Mucosa of descending colon (tissue), 3 donors: ENCODE measurements at places on chromosomes 11 and 22.

DNA sequence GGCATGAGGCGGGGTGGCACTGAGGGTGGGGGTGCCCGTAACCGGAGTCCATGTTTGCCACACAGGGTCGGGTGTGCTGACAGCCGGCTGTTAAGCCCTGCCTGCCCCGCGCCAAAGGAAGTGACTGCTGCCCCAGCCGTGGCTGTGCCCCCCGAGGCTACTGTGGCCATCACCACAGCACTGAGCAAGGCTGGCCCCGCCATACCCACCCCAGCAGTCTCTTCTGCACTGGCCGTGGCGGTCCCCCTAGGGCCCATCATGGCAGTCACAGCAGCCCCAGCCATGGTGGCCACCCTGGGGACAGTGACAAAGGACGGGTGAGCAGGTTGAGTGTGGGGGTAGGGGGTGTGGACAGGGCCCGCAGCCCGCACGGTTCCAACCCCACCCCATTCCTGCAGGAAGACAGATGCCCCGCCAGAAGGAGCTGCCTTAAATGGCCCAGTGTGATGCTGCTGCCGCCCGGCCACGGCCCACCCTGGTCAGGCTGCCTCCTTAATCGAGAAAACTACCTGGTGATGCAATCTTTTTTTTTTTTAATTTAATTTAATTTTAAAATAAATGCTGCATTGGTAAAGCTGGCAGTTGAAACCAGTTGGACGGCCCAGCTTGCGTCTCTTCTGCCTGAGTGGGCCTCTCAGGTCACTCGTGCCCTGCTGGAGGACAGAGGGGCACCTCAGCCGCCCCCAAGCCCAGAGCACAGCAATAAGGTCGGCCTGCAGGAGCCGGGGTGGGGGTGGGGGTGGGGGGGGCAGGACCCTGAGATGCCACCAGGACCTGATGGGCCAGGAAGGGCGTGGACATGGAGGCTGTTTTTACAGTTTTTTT lies 30.8 kb downstream of the SBF1 start:
- peak; percentile 54 for DNase-seq

- no peak for DNase-seq
These were observed 13.0 kb upstream of the UPK3A start for GRCh38 chr22:45271667-45272201.

DNA sequence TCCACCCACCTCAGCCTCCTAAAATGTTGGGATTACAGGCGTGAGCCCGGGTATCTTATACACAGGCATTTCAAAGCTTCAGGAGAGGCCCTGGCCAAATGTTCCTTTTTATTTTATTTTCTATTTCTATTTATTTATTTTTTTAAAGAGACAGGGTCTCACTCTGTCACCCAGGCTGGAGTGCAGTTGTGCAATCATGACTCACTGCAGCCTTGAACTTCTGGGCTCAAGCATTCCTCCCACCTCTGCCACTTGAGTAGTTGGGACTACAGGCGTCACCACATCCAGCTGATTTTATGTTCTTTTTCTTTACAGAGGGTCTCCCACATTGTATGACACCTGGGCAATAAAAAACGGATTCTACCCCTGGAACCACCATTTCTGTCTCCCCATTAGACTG lies 71.2 kb downstream of the FBXO7 start:
- no peak for DNase-seq

GRCh38 chr11:88335284-88335683 lies 2.3 kb downstream of the CTSC start:
- DNase-seq, result no peak

DNA sequence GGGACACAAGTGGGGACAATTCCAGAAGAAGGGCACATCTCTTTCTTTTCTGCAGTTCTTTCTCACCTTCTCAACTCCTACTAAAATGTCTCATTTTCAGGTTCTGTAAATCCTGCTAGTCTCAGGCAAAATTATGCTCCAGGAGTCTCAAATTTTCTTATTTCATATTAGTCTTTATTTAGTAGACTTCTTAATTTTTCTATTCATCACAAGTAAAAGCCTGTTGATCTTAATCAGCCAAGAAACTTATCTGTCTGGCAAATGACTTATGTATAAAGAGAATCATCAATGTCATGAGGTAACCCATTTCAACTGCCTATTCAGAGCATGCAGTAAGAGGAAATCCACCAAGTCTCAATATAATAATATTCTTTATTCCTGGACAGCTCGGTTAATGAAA lies at the start of gene MS4A2:
Gene MS4A2, plus strand, starts transcription at position 301 of the 400 bp plus-strand sequence. CDS start 102 bp downstream, outside the sequence.
- DNase-seq, result no peak

DNA sequence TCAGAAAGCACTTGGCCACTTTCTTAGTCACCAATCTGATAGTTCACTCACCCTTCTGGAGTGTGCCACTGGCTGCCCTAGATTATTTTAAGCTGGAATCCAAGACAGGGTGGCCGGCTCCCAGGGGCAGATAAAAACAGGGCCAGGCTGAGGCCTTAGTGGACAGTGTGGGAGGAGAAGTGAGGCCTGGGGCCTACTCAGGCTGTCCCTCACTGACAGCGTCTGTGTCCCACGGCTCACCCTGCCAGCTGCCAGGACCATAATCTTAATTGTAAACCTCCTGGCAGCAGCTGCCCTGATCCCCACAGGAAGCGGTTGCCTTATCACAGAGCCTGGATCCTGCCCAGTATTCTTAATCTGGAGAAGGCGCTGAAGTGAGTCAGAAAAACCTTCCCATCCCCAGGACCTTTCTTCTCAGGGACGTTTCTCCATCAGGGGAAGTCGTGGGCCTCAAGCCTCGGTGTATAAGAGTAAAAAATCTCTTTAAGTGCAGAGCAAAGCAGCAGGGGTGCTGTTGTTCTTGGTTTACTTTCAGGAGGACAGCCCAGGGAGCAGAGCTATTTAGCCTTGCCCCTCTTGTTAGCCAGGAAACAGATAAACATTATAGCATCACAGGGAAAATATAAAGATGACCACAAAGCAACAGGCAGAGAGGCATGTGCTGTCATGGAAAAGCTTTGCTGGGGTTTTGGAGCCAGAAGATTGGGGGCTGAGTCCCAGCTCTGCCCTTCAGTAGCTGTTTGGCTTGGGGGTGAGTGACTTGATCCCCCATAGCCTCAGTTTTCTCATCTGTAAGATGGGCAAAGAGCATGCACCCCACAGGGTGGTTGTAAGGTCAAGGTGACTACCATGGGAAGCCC lies 39.6 kb downstream of the TSPAN18 start:
- DNase-seq, result peak; percentile 39

DNA sequence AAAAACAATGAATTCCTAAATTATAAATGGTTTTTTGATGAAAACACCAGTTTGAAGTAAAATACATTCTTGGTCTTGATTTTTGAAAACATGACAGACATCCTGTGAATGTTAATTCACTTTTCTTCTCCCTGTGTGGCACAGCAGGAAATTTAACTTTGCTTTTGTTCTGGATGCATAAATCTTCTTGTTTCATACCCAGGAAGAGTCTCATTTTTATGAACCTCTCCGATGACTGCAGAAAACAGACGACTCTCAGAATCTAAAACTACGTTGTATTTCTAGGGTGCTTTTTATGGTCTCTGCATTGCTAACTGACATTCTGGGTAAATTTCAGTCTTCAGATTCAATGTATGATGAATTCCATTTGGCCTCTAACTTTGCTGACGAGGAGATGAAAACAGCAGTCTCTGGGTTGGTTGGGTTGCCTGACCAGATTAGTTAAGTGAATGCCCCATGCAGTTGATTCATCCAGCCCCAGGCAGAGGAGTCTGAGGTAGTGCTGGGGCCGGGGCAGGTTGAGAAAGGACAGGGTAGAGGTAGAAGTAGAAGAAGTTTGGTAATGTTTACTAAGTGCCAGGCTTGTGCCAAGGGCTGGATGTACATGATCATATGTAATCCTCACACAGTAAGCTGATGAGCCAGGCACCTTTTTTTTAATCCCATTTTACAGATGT lies 20.1 kb downstream of the TCP11L1 start:
- DNase-seq, result no peak

GRCh38 chr11:19193916-19194315 lies 7.9 kb downstream of the CSRP3 start:
- DNase-seq, result no peak

- no peak for DNase-seq
These were observed 7.9 kb downstream of the SC5D start for GRCh38 chr11:121300313-121300971.

GRCh38 chr11:60343094-60343704 lies 16.1 kb downstream of the MS4A6E start:
- no peak for DNase-seq

DNA sequence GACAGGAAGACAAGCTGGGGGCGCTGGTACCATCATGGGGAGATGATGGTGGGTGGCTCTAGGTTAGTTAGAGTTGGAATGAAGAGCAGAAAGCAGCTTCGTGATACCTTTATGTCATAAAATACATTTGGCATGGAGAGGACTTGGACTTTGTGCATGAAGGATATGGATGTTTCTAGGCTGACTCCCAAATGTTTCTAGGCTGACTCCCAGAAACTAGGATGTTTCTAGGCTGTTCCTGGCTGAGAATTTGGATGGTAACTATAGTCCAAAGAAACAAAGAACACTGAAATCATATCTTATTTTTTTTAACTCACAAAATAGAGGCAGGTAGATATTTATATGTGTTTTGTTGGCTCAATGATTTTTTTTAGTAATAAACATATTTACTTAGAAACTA lies 89.4 kb upstream of the VPREB1 start:
- DNase-seq, result no peak

DNA sequence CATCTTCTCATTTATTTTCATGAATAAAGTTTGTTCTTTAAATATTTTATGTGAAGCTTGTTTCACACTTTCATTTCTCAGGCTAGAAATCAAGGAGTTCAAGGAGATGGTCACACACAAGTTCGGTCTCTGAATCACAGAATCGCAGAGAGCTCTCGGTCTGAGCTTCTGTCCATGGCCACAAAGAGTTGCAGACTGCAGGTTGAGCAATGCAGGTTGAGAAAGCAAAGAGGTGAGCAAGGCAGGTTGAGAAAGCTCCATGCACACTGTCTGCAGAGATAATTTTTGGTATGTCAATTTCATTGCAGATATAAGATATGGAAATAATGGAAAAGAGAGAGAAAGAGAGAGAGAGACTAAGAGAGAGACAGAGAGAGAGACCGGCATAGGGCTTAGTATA lies 32.9 kb upstream of the VWA5A start:
- DNase-seq, result no peak

DNA sequence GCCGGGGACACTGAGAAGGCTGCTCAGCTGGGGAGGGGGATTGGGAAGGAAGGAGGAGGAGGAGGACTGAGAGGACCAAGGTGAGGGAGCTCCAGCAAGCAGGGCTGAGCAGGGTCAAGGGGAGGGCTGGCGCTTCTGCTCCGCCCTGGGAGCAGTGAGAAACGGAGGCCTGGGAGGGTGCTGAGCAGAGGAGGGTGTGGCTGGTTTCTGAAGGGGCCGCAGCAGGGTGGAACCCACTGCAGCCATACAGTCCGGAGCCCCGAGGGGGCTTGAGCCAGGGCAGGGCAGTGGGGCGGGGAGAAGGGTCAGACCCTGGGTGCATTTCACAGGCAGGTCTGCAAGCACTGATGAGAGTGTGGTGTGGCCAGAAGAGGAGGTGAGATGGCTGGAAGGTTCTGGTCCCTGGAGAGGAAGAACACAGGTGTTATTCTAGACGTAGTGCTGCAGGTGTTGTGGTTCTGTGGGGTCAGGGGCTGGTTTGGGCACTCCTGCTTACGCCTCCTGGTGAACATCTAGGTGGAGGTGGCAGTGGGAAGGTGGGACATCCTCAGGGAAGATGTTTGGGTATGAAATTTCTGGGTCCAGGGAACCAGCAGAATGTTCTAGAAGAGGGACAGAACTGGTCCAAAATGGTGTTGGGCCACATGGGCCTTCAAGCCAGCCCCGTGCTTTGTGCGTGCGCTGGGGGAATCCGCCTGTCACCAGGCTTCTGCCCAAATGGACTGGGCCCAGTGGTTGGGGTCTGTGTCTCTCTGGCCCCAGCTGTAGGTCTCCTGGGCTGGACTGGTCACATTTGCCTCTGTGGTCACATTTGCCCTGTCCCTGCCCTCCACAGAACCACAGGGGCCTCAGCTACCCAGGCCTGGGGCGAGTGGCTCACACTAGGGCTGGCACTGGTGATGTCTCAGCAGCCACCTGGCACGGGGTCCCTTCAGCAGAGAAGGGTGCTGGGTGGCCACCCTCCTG lies 714.7 kb downstream of the BRD1 start:
- no peak for DNase-seq

DNA sequence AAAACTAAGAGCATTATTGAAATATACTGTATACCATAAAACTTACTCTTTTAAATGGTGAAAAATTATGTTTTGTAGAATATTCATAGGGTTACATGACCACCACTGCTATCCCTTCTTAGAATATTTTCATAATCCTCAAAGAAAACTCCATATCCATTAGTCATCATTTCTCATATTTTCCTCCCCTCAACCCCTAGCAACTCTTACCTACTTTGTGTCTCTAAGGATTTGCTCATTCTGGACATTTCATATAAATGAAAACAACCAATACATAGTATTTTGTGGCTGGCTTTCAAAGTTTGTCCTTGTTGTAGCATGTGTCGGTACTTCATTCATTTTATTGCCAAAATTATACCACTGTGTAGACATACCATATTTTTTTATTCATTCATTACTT lies 863.8 kb downstream of the KCNA4 start:
- no peak for DNase-seq
